Urothelium cell line (cell line): ENCODE measurements at places on chromosomes 6 and 20.
A peak's percentile ranks its signal among the peaks of the same experiment; 100 is the strongest.

DNA sequence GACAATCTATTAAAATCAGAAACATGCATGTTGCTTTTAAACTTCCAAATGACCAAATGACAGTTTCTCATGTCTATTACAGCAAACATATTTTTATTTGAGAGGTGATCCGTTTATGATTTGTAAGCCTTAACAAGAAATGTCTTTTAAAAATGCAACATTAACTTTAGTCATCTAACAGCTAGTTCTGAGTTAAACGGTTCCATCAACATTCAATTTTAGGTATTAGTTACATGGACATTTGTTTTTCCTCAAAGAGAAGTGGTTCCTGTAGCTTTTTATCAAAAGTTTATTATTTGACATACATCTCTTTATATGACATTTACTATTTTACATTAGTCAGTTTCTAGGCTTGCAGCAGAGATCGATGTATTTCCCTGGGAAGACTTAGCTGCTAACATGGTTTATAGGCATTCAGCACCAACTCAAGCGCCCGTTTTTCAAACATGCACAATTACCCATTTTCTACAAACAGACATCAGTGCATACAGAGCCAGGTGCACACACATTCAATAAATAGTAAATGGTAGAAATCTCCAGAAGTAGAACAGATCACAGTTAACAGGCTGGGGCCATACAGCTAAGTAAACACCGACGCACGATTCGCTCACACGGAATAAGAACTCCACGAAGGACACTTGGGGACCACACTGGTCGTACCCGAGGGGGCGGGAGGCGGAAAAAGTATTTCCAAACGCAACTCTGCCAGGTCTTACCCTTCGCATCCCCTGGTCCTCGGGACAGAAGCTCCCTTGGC is 882 bp downstream of the CNR1 start:
- DNase-seq: no peak

DNA sequence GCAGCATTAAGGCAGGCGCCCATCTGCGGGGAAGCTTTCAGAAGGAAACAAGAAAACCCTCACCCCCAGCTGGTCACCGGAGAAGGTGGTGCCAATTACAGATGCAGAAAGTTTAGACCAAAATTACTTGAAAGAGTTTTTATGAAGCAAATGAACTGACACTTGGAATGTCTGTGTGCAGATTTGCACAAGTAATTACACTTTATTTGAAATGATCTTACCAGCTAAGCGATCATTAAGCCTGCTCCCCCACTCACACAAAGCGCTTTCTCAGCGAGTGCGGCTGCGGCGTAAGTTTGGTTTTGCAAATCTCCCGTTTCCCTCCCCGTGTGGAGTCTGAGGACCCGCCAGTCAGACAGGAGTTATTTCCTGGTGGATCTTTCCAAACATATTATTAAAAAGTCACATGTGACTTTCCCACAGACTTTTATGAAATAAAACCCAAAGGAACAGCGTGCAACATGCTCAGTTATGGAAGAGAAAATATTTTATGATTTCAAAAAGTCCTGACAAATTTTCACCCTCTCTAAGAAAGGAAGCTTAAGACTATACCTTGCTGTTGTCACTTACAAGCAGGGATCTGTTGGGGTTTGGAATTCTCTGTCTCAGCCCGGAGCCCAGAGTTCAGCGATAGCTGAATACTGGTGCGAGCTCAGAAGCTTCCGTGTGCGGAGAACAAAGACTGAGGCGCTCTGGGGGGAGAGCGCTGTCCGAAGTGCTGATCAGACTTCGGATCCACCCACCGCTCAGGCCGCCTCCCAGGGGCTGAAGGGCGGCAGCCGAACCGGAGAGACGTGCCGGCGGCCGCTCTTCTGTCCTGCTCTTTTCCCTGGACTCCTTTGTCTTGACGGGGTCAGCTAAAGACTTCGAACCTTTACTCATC is 2.7 kb upstream of the MYT1 start:
- DNase-seq: peak; percentile 69

DNA sequence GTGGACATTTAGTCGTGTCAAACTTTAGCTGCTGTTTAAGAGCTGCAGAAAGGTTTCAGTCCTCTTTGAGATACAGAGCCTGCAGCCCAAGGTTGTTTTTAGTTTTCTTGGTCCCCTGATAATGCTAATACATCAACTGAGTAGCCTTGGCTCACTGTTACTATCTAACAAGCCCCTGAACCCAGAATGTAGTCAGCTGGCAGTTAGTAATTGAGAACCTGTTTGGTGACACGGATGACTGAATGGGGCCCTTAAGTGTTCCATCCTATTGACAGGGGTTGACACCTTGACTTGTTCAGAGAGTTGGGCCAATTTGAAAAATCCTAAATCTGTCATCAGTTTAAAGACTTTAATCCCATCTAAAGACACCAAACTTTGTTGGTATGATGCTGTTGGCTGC is 2.8 kb downstream of the RTN4IP1 start:
- no peak for DNase-seq

GRCh38 chr6:146542881-146543210 is 787 bp upstream of the RAB32 start:
- no peak for DNase-seq

DNA sequence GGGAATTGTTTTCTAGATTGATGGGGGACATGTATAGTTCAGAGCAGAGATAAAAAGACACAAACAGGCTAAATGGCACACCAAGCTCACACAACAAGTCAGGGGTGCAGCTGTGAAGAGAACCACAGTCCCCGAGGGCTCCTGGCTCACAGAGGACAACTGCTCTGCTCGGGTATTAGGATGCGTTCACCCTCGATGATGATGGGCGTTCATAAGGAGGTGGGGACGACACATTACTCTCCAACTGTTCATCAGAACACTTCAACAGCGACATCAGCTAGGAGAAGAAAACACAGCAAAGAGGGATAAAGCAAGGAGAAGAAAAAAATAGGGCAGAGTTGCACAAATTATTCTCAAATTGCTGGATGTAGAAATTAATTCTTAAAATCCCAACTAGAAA is 174.8 kb upstream of the RREB1 start:
- DNase-seq: no peak

GRCh38 chr20:51454250-51454865 is 88.2 kb downstream of the NFATC2 start:
- DNase-seq: no peak

- no peak for DNase-seq
These were observed 100.3 kb downstream of the EDN3 start for GRCh38 chr20:59400708-59401107.

GRCh38 chr6:49531774-49532569 is 18.5 kb upstream of the C6orf141 start:
- peak; percentile 61 for DNase-seq

DNA sequence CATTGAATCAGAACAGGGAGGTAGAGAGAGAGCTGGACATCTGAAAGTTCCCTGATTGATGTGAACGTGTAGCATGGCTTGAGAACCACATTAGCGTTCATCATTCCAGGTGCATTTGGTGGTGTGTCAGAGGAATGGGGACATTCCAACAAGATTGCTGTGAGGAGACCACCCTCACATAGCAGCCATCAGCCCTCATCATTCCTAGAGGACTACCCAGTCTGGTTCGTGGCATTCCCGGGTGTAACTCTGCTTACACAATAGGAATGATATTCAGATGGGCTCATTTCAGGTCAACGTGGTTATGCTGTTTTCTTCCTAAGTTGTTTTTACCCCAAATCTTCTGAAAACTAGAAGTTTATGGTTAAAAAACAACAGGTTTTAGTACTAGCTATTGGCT is 62.2 kb upstream of the KLHL31 start:
- DNase-seq: no peak

DNA sequence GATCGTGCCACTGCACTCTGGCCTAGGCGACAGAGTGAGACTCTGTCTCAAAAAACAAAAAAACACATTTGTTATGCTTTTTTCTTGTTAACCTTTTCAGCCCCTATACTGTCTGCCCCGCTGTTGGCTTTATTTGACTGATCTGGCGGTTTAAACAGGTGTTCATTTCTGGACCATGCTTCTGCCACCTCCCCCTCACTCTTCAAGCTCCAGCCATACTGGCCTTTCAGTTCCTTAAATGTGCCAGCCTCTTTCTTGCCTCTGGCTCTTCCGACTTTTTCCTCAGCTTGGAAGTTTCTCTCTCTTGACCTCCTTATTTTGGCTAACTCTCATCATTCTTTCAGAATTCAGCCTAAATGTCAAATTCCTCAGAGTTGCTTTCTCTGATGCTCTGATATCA is 35.2 kb upstream of the TXLNB start:
- no peak for DNase-seq

- no peak for DNase-seq
These were observed 32.8 kb downstream of the PPP1R14C start for GRCh38 chr6:150175586-150176151.

DNA sequence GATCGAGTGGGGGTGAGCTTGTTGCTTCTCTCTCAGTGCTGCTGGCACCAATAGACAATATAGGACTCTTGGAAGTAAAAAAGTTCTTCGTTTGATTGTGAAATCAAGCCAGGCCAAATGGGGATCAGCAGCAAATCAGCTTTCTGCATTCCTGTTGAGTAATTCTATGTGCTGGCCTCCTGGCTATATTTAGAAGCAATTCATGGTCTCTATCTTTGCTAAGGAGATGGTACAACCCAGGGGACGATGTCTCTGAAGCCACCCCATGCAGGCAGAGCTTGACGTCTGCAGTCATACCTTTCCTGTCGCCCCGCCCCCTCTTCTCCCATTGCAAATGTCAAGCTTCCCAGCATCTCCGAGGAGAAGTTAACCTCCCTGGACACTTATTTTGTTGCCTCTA is 199.1 kb downstream of the SCP2D1 start:
- DNase-seq: no peak

DNA sequence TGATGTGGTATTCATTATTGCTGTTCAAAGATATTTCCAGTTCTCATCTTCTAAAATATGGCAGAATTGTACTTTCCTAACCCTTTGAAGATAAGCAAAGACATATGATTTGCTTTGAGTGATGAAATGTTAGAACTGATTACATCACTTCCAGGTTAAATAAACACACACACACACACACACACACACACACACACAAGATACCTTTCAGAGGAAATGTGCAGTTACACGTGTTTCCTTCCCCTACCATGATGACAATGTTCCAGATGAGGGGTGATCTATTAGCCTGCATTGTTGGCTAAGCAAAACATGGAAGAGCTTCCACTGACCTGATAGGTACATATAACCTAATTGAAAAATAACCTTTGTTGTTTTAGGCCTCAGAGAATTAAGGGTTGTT is 11.7 kb upstream of the FRK start:
- no peak for DNase-seq

DNA sequence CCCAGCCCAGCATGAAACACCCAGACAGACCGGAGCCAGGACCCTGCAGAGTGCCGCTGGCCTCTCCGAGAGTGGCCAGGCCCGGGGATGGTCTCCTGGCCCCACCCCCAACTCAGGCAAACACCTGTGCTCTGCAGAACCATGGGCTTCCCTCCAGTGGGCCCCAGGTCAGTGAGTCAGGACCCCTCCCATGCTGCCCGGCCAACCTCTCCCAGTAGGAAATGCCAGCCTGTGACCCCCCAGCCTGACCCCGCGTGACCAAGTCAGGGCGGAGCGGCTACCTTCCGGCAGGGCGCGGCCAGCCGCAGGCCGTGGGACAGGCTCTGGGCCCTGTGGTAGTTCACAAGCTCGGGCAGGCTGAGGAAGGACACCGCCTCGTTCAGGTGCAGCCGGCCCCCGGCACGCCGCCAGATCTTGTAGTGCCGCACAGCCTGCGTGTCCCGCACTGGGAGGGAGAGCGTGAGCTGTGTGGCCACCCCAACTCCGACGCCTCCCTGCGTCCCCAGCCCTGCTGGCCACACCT is 3.2 kb downstream of the PTK6 start:
- DNase-seq: no peak

- DNase-seq: no peak
These were observed 14.2 kb downstream of the PRR18 start for GRCh38 chr6:166293731-166294584.

- DNase-seq: no peak
These were observed 194.9 kb upstream of the SMLR1 start for GRCh38 chr6:130632277-130632676.

DNA sequence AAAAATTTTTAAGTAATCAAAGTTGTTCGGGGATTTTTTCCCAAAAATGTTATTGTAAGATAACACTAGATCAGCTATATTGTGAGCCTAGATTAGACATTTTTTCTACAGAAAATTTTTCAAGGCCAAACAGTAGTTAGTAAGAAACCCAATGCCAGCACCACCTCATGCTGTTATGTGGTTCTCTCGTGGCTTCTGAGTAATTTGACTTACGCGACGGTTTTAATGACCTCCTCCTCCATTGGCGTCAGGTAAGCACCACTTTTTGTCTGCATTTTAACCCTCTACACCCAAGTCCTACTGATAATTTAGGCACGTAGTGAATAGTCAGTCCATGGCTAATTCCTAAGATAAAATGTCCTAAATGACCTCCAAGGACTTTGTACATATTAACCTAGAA is 9.7 kb downstream of the RPS6KA2 start:
- no peak for DNase-seq

GRCh38 chr6:53546281-53546680 is 1.4 kb upstream of the GCLC start:
- DNase-seq: no peak

GRCh38 chr6:82179415-82179814 is 68.1 kb downstream of the IBTK start:
- DNase-seq: no peak

DNA sequence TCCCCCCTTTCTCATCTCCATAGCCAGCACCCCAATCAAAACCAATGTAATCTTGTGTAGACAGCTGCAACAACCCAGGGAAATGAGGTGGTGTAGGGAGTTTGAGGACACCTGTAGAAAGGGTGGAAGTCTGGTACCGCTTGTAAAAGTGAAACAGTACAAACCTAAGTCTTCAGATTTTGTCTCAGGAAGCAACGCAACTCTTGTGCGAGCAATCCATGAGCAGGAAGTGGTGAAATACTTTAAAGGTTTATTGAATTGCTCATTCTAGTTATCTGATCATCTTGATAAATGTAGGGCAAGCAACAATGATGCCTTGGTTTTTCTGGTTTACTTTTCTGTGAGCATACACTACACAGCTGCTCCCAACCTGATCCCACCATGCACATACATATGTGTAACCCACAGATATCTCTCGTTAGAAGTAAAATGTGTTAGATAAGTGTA is 71.1 kb upstream of the THEMIS start:
- peak; percentile 50 for DNase-seq

DNA sequence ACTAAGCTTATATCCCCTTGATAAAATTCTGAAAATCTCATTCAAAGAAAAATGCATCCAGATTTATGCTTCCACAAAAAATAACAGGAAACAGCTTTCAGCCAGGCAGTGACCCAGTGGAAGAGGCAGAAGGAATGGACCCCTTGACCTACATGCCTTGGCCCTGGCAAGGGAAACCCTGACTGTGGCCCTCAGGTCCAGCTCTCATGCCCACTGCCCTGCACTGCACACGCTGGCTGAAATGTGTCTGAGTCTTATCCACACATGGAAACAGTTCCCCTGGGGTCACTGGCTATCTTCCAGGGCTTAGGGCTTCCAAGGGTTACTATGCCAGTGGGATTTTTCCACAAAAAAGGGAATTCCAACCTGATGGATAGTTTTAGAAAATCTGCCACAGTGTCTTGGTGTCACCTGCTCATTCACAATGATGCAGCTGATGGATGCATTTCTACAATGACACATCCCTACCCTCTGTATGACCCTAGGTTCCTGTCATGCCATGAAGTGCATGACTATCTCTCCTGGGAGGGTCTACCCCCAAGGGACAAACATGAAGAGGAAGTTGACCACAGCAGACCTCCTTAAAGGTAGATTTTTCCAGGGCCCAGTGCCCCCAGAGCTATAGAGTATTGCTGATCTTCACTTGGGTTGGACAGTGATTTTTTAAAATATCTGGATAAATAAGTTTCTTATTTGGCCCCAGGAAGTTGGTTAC is 121.9 kb upstream of the CD93 start:
- DNase-seq: no peak

- DNase-seq: no peak
These were observed 165.4 kb downstream of the CDH26 start for GRCh38 chr20:60123652-60124051.
